ENCODE measurements at places on chromosomes 16 and 17.

GRCh38 chr17:8162997-8163977 is 539 bp upstream of the VAMP2 start:
- peak; percentile 80 for DNase-seq

GRCh38 chr17:42783062-42783790 is 2.8 kb downstream of the WNK4 start:
- no peak for DNase-seq

DNA sequence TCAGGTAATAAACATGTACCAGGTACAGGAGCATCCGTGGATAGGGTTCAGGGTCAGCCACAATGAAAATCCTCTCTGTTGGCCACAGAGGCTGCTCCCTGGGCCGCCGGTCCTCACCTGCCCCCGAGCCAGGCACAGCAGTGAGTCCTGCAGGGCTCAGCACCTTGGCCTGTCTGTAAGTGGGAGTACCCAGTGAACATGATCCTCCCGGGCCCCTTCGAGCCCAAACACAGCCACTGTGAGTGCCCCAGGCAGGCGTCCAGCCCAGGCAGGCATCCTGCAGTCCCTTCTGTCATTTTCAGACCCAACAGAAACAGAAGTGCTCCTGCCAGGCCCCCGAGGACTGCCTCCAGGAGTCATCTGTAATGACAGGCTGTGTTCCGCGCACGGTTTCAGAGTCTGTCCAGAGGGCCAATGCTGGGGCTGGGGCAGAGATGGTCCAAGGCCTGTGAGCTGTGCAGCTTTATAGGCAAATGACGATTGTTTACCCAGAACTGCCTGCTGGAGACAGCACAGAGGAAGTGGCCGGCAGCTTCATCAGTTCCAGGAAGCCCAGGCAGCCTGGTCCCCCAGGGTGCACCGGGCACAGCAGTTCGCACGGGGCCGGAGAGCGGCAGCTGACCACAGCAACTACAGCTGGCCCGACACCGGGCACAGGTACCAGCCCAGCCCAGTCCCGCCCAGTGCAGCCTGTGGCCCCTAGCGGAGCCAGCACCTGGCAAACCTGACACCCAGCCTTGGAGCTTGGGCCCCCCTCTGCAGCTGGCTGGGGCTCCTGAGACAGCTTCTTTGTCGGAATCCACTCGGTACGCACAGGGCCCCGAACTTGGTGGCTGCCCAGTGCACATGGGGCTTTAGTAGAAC is 13.2 kb downstream of the SLC7A5 start:
- DNase-seq = peak; percentile 27

- no peak for DNase-seq
These were observed 50.1 kb downstream of the PECAM1 start for GRCh38 chr17:64340557-64340956.

DNA sequence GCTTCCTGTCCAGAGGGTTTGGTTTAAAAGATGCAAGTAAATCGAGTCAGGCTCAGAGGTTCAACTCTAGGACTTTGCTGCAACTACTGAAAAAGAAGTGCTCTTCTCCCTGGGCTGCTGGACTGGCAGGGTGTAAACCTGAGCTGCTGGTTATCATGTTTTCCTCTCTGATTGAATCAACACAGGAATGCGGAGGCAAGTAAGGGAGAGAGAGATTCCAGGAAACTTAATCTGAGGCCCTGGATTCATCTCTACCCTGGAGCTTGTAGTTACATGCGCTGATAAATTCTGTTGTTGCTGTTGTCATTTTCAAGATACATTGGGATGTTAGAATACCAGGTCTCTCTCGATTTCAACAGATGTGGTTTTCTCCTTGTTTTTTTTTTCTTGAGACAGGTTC is 8.2 kb upstream of the HS3ST3A1 start:
- DNase-seq = no peak

- no peak for DNase-seq
These were observed 32.2 kb upstream of the HAS3 start for GRCh38 chr16:69073181-69073702.

DNA sequence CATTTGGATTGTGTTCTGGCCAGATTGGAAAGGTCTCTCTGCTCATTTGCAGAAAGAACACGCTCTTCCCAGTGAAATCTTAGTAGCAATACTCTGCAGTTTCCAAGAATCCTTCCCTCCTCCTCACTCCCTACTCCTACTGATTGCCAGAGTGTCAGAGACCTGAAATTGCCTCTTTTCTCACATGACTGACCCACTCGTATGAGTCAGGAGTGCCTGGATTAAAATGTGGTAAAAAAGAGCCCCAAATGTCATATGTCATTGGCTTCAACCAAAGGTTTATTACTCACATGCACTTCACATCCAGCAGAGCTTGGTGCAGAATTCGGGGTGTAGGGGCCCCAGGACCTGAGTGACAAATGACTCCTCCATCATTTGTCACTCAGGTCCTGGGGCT is 39.7 kb upstream of the IRX3 start:
- DNase-seq = no peak

DNA sequence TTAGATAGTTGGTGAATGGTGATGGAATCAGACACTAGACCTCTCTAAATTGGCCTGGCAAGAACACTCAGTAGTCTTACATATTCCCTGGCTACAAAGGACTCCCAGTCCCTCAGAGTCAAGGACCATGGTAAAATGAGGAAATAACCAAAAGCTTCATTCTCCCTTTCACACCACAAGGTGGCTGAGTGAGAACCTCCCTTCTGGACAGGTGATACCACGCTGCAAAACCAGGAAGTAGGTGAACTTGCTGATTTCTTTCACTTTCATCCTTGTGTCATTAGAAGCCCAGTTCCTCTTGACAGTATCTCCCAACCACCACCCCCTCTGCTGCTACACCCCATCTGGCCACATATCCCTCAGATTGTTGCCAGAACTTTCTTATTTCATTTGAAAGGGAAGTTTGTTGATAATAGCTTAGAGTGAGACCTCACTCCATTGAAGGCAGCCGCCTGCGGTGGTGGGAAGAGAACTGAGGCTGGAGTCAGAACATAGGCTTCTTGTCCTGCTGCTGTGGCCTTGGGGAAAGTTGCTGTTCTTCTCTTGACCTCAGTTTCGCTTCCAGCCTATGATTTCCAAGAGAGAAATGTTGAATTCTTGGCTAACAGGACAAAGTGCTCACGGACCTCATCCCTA is 290.6 kb upstream of the CCL2 start:
- no peak for DNase-seq

DNA sequence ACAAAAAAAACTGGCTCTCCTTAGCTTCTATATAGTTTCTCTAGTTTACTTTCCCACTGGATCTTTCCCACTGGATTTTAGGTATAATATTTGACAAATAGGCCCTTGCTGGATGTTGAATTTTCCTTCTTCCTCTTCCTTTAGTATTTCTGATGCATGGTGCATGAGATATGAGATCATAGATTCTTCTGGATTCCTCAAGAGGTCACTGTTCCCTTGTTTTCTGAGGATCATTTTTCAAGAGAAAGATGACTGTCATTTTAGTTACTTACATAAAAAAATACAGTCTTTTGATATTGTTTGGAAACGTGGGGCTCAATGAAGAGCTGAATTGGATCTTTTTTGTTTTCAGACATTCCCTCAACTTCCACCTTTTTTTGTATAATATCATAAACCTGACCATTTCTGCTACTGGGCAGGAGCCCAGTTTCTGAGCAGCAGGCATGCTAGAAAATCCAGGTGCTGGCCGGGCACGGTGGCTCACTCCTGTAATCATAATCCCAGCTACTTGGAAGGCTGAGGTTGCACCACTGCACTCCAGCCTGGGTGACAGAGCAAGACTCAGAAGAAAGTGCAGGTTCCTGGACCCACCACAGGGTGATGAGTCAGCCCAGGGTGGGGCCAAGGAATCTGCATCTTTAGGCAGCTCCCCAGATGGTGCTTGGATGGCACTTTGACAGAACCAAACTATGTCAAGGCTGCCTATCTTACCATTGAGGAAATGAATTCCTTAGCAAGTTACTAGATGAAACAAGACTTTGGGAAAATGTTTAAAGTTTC is 70.3 kb downstream of the SDR42E1 start:
- no peak for DNase-seq

- DNase-seq = no peak
These were observed 1.6 kb downstream of the CD7 start for GRCh38 chr17:82315703-82316358.

DNA sequence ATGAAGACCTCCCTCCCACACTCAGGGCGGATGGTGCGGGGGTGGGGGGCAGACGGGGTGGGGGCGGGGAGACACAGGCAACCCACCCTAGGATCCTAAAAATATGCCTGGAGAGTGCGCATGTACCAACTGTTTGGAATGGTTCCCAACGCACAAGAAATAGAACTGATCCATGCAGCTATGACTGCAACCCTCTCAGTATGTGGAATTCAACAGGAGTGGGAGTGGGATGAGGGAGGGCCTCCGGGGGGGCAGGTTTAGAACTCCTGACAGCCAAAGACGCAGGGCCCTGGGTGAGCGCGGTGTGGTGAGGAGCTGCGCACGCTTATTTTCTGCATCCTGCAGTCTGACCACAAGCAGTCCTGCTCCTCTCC is 1.1 kb upstream of the P2RX5 start:
- no peak for DNase-seq

GRCh38 chr16:61892531-61892930 is 143.7 kb downstream of the CDH8 start:
- no peak for DNase-seq

DNA sequence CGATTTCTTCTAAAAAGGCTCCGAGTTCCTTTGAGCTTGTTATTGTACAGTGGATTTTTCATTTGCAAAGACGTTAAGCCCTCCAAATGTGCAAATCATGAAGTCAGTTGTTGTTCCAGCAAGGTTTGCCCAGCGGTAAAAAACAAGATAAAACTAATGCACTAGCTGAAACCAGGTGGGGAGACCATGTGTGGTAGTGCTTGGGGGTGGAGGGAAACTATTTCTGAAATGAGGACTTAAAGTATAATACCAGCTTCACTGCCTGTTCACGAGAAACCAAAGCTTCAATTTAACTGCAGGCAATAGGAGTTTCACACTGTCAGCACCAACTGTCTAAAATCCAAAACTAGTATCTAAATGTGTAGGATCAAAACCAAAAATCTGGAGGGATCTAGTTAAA is 22.3 kb downstream of the SMARCE1 start:
- no peak for DNase-seq

GRCh38 chr17:8798846-8799569 is at the start of gene MFSD6L:
TSS of gene MFSD6L (minus strand) at chr17:8799365. CDS start at chr17:8799120, 245 bp downstream.
- no peak for DNase-seq

- no peak for DNase-seq
These were observed 22.5 kb upstream of the MYO15B start for GRCh38 chr17:75565066-75565465.
